G401 (cell line): ENCODE measurements at places on chromosomes 4 and X. TPM values are rescaled to one million over a fixed set of nuclear protein-coding genes. Genes with fewer than 3 reads are reported as not detected.

The SFRP2 gene
- total RNA-seq: not detected in 2 replicates

The GAGE1 gene
- total RNA-seq: not detected in 2 replicates

DNA sequence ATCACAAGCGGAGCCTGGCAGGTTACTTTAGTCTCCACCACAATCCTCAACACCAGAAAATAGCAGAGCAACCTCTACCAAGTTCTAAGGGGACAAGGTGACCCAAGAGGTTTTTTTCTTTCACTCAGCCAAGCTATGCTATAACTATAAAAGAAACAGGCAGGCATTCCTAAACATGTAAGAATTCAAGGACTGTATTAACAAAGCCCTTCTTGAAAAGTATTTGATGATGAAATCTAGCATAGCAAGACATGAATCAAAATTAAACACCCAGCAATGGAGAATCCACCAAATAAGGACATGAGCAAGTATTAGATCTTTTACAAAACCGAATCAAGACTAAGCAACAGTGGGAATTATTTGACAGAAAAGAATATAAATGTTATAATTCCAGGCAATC is 25.7 kb upstream of the C1QTNF7 start:
- no peak for DNase-seq

GRCh38 chrX:574251-574650 is 56.3 kb upstream of the SHOX start:
- DNase-seq: no peak

- DNase-seq: no peak
Observed at GRCh38 chr4:95439896-95440295, 108.9 kb downstream of the UNC5C start.
